ENCODE measurements at places on chromosomes 13 and 19. TPM values are rescaled to one million over a fixed set of nuclear protein-coding genes. Genes with fewer than 3 reads are reported as not detected.
A peak's percentile ranks its signal among the peaks of the same experiment; 100 is the strongest.

The TRPC4 gene
- total RNA-seq: 0.10 TPM

DNA sequence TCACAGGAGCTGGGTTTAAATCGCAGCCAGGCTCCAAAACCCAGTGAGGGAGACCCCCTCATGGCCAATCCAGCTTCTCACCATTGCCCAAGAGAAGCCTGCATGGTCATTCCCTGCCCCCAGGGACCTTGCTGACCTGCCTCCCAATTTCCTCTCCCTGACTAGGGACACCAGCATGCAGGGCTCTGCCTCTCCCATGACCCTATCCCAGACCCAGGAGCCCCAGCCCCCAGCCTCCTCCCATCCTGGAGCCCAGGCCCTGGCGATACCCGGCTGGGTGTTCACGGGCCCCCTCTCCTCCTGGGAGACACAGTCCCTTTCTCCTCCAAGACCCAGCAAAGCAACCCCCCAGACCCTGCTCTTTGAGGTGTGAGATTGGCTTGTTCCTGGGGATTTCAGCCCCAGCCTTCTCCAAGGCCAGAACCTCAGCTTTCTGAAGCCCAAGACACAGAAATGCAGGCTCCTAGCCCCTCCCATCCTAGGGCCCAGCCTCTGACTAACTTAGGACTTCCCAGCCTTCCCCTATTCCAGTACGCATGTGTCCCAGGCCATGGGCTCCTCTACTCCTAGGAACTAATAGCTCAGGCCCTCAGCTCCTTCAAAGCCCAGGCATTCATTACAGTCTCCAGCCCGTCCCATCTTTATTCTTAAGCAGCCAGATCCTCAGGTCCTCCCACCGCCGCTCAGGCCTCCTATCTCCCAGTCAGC, 1.1 kb downstream of the GYS1 start:
- peak; percentile 58 for DNase-seq

DNA sequence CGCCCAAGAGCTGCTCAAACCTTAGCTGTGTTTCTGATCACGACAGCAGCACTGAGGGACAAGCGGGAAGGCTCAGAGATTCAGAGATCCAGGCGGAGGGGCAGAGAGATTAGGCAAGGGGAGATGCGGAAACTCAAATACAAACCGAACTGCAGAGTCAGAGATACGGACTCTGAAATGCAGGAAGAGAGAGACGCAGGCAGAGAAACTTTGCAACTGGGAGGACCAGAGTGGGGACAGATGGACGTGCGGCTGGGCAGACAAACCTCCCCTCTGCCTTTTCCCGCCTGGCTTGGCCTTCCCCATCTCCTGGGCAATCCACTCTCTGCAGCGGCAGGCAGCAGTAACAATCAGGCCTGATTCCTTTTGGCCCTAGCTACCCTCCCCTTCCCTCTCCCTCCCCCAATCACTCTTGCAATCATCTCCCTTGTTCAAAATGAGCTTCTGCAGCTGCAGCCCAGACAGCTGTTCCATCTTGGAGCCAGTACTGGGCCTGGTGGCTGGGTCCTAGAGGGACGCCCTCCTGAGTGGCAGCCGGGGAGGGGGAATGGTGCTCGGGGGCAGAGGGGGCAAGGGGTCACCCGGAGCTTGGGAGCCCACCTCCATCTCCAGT, 29.7 kb downstream of the OLFM2 start:
- no peak for DNase-seq

DNA sequence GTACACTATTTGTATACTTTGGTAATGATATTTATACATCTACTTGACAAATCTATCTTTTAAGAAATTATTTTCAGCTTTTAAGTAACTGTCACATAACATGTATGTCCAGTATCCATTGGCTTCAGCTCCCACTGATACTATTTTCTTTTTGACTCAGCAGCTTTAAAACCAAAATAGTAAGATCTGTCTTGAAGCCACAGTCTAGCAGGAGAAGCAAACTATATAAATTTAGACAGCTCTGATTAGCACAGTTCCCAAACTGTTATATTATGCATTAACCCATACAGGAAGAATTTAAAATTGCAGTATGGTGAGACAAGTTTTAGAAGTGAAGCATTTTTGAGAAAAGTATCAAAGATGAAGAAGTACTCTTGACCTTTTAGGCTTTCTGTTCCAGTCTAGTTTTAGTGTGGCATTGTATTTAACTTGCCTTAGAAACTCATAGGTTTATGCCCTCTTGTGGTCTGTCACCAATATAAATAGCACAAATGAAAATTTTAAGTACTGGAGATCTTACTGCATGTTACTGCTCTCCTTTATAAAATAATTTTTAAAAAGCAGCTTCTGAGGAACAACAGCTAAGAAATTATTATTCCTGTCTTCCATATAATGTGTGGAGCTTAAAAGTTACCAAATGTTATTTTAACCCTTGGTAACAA, 24.7 kb downstream of the URI1 start:
- no peak for DNase-seq

DNA sequence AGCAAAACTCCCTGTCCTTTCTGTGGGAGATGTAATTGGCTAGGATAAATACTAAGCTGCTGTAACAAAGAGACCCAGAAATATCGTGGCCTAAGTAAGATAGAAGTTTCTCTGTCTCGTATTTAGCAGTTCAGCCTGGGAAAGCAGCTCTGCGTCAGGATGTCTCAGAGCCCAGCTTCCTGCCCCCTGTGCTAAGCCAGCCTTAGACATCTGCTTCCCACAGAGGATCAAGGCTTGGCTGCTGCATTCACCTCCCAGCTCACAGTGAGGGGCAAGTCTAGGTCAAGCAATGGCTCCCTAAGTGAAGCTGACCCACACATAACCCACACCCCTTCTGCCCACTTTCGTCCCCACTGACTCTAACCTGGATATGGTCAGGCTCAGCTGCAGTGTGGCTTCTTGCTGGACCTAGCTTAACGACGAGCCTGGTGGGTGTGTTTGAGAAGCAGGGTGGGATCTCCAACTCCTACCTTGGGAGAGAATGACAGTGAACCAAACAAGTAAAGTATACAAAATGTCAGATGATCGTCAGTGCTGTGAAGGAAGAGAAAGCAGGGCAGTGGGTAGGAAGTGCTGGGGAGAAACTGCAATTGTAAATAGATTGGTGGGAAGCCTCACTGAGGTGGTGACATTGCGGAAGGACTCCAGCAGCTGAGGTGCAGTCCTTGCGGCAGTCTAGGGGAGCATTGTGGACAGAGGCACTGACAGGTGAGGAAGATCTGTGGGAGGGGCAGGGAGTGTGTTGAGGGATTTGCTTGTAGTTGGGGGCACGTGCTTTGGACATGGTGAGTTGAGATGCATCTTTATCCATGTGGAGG, 82.9 kb downstream of the TNFRSF19 start:
- no peak for DNase-seq

DNA sequence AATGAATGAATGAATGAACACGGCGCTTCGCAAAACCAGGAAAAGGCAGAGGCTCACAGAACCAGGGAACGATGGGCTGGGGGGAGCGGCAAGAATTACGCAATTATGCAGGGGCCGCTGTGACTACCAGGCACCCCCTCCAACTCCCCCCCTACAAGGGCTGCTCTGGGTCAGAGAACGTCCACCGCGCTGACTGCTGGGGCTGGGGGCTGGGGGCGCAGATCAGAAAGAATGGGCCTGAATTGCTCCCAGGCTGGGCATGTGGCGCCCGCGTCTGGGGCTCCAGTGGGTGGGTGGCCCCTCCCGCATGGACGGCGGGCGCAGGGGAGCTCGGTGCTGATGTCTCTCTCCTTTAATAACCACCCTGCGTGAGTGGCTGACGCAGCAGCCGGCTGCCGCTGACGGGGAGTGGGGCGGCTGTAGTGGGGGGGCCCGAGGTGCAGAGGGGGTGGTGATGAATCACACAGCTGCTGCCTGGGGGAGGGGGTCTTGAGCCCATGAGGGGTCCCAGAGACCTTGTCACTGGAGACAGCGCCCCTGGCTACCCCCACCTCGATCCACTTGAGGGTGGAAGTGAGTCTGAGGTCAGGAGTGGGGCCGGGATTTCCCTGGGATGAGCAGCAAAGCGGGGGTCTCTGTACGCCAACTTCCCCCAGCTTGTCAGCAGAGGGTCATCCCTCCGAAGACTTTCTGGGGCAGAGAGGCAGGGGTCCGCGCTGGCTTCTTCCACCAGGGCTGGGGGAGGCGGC, 1.5 kb upstream of the CIRBP start:
- peak; percentile 58 for DNase-seq

DNA sequence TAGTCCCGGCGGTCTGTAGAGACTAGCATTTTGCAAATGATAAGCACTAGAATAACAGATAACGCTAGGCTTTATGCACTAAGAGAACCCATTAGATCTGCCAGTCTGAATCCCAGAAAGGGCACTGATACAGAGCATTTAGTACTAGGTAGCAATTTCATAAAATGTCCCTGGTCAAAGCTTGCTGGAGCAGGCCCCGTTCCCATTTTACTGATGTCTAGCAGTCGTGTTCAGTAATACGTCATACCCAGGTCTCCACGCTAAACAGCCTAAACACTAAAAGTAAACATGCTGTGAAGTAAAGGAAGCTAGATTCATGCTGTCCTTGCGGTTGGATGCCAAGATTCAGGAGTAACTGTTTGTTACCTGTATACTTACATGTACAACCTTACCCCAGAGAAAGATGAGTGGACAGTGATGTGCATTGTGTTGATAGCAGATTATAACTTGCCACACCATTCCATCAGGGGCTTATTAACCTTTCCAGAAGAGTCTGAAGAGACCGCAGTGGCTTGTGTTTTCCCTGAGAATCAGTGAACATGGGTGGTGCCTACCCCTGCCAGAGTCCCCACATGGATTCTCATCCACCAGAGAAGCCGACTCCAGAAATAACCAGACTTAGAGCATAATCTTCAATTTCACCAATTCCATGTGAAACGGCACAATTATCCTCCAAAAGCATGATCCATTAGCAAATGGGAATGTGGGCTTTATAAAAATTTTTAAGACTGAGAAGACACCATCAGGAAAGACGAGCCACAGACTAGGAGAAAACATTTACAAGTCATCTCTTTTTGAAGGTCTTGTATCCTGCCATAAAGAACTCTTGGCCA, 3.4 kb upstream of the RPS11 start:
- DNase-seq: no peak

DNA sequence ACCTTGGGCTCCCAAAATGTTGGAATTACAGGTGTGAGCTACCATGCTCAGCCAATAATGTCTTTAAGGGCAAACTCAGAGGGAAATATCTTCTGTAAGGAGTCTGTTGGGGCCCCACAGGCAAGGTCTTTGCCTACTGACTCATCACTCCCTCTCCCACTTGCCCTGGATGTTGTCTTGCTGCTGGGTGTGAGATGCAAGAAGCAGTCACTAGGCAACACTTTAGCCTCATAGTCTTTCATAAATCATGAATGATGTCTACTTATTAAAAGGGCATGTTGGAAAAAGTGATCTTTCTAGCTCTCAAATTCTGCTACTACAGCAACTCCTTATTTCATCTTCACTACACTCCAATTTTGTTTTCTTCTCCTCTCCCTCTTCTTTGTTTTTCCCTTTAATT, 34.6 kb upstream of the SLC10A2 start:
- no peak for DNase-seq

- DNase-seq: no peak
Observed at GRCh38 chr19:55723491-55723890, 14.7 kb downstream of the NLRP9 start.

DNA sequence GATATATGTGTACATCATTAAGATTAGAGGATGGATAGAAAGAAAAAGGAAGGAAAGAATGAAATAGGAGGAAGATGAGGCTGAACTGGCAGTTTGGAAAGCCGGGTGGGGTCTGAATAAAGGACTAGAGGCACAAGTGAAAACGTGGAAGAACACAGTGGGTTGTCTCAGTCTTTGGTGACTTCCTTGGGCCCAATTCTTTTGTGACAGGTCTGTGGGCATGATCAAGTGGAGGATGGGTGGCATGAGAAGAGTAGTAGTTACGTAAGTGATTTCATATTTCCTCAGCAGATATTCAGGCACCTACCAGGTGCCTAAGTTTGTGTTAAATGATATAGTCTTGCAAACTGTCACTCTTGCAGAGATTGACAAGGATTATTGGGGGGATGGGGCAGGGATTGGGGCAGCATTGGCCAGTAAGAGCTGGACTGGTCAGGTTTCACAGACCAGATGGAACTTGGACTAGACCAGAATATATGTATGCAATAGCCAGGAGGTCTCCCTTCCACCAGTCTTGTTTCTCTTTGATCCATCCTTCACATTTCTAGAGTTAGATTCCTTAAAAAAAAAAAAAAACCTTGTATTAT, 2.7 kb downstream of the TPP2 start:
- DNase-seq: no peak

The ZNF98 gene
- not detected for total RNA-seq

GRCh38 chr19:45968626-45969025, 5.0 kb downstream of the NOVA2 start:
- DNase-seq: no peak

The KLHL26 gene
- total RNA-seq: 6.1 TPM

DNA sequence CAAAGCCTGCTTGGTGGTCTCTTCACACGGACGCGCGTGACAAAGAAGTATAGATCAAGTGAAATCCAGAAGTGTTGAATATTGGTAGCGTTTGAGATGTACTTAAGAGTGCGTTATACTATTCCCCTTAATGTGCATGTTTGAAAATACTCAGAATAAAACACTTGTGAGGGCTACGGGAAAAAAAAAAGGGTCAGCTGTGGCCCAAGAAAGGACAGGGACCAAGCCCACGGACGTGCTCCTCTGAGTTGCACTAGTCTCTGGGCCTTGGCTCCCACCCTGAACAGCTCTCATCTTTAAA, 622 bp upstream of the RBM42 start:
- DNase-seq: no peak

The SIGLEC5 gene
- not detected for total RNA-seq

DNA sequence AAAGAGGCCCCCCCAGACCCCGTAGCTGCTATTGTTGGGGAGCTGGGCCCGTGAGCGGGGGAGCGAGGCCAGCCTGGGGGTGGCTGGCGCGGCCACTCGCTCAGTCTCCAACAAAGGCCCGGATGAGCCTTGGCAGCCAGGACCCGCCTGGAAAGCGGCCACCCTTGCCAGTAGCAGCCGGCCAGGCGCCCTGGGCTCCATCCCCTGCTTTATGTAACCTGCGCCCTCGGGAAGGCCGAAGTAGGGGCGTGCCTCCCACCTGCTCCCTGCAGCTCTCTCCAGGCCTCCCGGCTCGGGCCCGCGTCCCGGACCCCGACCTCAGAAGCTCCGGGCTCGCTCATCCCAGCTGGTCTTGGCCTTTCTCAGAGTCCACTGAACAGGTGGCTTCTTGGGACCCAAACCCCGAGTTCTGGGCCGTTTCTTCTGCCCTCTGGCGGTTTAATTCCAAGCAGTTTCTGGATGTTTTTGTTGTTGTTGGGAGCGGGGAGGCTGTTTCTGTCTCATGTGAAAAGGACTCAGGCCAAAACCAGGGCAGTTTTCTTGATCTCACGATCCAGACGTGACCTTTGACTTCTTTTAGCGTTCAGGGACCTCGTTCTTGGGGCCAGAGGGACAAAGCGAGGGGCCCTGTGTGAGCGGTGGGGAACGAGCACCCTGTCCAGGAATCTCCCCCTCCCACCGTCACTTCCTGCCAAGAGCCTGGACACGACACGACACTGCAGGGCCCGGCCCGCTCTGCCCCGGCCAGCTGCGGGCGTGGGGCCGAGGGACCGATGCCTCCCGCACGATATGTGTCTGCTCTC, 1.2 kb downstream of the CDC34 start:
- peak; percentile 92 for DNase-seq
